ENCODE measurements at places on chromosomes 2 and 18.

DNA sequence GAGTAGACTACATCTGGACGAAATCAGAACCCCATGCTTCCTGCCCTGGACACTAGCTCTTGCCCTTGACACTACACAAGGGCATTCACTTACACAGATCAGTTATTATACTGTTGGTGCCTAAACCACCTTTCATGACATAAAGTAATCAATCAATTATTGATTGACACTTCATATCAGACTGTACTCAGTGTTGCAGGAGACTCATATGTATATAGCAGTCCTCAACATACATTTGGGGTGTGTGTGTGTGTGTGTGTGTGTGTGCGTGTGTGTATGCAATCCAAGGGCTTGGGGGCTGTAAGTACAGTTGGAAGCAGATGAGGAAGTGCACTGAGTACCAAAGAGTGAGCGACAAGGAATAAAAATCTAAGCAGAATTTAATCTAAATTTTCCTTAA lies 5.1 kb downstream of the CDH2 start:
- no peak for DNase-seq

DNA sequence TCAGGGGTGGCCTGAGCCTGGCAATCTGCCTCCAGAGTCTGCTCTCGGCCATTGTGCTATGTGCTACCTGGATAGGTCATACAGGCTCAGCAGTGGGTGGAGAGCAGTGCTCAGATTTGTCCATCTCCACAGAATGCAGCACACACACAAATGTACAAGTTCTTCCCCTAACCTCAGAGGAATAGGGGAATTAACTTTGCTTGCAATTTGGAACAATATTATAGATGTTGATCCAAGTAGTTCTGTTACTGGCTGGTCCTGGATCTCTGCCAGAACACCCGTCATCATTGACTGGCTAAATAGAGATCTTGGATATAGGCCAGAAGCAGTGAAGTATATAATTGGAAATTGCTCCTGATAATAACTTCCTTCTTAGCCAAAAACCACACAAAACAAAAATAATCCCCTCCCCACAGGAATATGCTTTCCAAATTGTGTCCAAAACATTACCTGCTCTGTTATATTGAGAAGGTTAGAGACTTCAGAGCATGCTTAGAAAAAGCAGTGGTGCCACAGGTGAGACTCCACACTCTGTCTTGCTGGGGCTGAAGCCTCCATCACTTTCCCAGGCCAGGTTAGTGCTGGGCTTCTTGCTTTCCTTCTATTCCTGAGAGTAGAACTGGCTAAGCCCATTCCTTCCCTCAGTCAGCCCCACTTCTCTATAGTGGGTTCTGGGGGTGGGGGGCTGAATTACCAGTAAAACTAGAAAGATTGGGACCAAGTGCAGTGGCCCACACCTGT lies 38.8 kb downstream of the NCAPH start:
- no peak for DNase-seq

GRCh38 chr2:79782576-79783452 lies 270.0 kb downstream of the CTNNA2 start:
- no peak for DNase-seq

DNA sequence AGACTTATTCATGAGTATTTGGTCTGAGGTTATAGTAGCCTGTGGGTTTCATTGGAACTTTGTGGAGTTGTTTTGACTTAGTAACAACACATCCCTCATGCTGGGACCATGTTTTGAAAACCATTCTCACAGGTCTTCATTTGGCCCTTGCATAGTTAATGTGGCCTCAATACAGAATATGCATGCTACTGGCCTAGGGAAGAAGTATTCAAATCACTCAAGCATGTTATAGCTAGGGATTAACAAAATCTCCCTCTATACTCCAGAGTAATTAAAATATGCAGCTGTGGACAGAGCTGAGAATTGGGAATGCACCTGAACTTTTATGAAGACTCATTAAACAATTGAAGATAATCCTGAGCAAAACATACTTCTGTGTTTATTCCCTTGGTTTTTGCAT lies 325.5 kb upstream of the CHAC2 start:
- DNase-seq = no peak

DNA sequence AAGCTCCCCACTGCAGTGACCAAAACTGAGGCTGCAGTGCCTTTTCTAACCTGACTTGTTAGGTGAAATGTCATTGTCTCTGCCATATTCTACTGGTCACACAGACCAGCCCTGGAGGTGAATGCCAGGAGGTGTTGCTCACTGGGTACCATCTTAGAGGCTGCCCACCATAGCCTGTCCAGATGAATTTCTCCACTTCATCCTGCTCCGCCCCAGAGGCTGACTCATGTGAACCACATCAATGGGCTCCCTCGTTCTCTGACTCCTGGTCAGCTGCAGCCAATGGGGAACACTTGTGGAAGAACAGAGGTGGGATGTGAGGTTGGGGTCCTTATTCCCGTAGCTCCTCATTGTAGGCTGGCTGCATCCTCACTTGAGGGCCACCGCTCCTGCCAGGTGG lies 3.4 kb upstream of the NARS1 start:
- no peak for DNase-seq

- DNase-seq = no peak
These were observed 103.4 kb downstream of the ZFP36L2 start for GRCh38 chr2:43123028-43123427.

DNA sequence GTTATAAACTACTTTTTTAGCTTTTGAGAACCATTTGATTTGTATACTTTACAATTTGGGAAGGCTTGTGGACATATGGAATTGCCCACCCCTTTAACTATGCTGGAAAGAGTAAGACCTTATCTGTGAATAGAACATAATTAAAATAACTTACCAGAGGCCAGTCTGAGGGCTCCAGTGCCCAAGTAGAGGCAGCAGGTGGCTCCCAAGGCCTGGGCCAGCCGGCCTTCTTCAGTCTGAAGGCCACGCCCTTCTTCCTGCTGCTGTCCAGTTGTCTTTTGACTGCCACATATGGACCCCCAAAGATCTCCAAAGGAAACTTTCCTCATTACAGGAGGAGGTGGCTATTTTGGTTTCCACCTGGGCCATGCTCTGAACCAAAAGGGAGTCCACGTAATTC lies 12.0 kb upstream of the IL18RAP start:
- DNase-seq = no peak

DNA sequence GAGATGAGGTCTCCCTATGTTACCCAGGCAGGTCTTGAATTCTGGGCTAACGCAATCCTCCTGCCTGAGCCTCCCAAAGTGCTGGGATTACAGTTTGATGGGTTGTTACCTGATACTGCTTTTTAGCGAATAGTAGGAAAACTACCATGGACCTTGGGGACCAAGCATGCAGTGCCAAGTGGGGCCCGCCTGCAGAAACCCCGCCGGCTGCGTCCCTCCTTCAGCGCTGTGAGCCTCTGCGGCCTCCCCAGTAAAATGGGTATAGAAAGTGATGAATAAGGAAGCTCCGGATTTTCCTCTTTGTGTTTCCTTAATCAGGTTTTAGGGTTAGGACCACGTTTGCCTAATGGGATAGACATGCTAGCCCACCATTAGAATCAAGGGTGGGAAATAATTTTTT lies 30.4 kb downstream of the RAMP1 start:
- no peak for DNase-seq

DNA sequence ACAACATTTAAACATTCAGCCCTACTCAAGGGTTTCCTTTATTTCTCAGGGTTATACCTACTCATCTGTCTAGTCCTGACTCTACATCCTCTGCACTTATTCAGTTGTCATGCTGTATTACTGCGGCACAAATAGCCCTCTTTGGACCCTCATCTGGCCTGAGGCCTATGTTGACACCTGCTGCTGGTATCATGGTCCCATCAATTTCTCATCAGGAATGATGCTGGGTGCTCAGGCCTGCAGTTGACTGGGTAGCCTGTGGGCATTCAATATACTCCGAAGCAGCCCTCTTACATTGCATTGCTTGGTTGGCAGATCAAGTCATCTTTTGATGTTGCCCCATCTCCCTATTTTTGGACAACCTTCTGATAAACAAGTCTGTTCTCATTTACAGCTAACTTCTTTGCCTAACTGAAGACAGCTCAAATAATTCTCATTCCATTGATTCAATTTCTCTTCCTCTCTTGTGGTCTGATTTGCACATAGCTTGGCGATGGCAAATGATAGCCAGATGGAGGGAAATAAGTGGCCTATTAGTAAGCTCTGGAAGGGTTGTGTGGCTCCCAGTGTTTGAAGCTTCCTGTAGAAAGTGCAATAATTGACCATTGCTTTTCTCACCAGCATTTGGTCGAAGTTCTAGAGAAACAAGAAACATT lies 19.1 kb upstream of the MC4R start:
- DNase-seq = no peak

GRCh38 chr2:152620208-152620607 lies 97.1 kb downstream of the PRPF40A start:
- no peak for DNase-seq

DNA sequence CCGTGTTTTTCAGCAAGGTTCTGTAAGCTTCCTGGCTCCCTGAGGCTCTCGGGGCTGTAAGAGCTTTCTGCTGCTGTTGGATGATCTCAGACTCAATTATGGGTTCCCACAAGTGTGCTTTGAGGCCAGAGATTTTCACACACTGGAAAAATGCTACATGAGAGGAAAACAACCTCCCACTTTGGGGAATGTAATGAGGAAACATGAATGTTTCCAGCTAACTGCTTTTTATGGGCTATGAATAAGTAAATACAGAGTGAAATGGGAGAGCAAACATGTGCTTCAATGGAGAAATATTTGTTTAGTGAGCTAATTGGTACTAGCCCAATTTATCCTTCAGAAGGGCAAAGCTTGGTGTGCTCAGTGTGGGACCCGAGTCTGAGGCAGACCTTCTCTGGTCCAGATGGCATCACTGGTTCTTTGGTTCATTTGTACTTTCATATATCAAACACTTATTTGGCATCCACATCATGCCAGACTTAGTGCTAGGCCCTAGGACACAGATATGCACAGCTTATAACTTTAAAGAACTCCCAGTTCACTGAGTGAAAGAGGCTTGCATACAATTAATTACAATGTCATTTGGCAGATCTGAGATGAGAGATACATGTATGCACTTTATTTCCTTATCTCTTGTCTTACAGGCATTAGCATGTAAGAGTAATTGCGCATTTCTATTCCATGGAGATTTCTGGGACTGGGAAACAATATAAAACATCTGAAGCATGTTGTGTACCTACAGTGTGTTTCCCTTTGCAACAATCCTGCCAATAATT lies 248.8 kb downstream of the RDH14 start:
- no peak for DNase-seq

GRCh38 chr2:170818752-170819470 lies 2.2 kb downstream of the GAD1 start:
- no peak for DNase-seq

- no peak for DNase-seq
These were observed 247.3 kb downstream of the LPIN1 start for GRCh38 chr2:11993749-11994148.

DNA sequence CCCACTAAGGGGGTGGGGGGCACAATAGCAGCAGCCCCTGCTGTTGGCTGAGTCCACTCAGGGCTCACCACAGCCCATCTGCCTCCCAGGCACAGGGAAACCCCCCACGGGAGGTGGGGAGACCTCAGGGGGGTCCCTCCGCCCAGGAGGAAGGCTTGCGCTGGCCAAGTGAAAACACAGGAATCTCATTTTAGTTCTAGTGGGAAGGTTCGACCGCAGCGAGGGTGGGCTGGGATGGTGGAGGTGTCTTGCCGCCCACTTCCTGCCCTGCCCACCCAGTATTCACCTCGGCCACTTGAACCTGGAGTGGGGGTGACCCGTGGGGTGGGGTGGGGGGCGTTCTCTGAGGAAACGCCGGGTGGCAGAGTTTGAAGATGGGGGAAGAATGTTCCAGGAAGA lies 6.9 kb upstream of the BOK start:
- no peak for DNase-seq

DNA sequence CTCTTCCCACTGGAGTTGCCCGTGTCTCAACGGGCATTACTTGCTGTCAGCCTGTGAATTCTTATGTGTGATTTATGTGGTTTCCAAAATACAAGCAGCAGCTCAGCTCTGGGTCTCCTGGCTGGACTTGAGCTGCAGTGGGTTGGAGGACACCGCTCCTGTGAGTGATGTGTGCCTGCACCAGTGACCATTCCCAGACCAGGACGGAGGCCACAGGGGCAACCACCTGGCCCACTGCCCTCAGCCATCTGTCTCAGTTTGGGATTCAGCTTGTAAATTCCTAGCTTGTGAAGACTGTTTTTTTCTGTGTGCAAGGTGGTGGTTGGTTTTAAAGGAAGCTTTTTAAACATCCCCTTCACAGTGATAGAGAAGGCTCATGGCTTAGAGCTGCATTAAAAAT lies 261.0 kb downstream of the BCL2 start:
- DNase-seq = no peak

- DNase-seq = no peak
These were observed 557.8 kb downstream of the SUCLG1 start for GRCh38 chr2:83901317-83901716.

- DNase-seq = peak; percentile 42
These were observed 28.7 kb downstream of the IGFBP5 start for GRCh38 chr2:216666461-216667233.

DNA sequence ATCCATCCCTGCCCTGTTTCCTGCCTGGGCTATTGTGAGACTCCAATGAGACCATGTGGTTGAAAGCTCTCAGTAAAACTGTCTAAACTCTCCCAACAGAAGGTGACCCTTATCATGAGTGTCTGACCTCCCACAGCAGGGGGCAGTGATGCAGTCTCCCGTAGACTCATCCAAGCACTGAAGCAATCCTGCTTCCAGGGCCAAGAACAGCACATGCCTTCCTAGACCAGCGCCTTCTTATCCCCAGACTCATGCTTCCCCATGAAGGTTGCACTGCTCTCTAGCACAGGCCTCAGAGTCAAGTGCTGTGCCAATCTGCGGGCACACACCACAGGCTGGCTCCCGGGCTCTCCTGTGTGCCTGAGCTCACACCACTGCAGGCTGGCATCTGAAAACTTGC lies 112.3 kb downstream of the TNS1 start:
- DNase-seq = no peak

DNA sequence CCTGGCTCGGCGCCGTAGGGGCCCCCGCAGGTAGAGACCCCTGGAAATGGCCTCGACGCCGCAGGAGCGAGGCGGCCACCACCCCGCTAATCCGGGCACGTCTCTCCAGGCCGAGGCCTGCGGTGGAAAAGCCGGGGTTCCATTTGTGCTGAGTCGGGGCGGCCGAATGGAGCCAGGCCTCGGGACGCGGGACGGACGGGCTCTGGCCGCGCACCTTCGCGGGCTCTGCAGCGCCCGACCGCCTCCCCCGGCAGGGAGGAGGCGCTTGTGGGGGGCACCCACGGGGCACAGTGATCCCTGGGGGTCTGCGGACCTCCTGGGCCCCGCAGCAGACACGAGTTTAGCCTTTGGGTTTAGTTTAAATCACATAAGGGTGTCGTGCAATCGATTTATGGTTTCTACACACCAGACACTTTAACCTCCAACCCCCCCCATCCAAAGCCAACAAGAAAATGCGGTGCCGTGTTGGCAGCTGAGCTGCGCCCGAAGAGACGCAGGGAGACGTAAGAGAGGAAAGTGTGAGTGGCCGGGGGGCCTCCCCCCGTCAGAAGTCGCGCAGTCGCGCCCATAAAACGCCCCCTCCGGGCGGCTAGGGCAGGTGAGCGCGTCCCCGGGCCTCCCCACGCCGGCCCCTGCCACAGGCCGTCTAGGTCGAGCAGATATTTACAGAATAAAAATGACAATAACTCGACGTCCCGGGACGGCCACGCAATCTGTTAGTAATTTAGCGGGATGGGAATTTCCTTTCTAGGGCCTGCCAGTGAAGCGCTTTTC lies 1.0 kb upstream of the NFATC1 start:
- peak; percentile 41 for DNase-seq

All from stimulated activated CD8-positive, alpha-beta memory T cell treated with anti-CD3 and anti-CD28 coated beads, Interleukin-2, amount 100 ng/mL, for 1 hour (primary cell).